ENCODE measurements at places on chromosomes 2 and 18.

DNA sequence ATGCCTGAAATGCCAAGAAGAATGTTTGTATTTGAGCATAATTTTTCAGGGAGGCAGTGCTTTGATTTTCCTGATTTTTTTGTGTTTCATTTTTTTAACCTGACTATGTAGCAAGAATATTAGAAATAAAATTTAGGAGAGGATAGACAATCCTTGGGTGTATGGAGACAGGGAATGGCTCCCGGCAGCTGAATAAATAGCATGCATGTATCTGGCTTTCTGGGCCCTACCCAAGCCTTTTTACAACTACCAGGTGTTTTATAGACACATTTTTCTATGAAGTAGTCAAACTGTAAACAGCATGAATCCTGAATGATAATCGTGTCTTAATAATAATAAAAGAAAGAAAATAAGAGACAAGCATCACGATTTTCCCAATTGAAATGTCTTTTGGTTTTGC is 52.4 kb downstream of the WIPF1 start:
- DNase-seq: no peak

DNA sequence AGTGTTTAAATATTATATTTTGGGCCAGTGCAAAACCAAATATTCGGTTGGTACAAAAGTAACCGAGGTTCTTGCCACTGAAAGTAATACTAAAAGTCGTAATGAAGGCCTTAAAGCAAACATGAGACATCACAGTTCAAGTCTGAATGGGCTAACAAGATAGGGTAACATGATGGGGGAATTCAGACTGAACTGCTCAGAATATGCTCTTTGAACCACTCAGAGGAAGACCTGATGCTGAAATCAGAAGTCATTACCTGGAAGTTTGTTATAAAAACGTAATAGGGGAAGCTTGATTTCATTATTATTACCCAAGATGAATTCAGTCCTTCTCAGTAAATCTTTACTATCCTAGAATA is 26.6 kb downstream of the CDKL4 start:
- DNase-seq: no peak

- DNase-seq: no peak
These were observed at the start of gene PXDN for GRCh38 chr2:1744446-1745170. PXDN (minus strand) TSS chr2:1744515; CDS start chr2:1744455, 60 bp downstream.

DNA sequence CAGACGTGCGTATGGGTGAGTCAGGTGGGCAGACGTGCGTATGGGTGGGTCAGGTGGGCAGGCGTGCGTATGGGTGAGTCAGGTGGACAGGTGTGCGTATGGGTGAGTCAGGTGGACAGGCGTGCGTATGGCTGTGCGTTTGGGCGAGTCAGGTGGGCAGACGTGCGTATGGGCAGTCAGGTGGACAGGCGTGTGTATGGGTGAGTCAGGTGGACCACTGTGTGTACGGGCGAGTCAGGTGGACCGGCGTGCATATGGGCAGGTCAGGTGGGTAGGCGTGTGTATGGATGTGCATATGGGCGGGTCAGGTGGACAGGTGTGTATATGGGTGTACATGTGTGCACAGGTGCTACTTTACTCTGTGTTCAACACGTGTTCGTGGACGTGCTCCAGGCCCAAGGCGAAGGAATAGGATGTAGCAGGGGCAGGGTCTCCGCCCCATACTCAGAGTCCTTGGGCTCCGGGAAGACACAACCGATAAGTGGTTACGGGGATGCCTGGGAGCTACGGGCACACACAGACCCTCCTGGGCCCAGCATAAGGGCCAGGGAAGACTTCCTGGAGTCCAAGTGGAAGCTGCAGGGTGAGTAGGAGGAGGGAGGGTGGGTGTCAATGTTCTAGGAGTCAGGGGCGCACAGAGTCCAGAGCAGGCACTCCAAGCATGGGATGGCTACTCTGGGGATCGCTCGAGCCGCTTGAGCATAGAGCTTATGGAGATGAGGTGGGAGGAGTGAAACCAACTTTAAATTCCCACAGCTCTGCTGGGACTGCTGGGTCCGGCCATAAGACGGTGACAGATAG is 27.1 kb upstream of the KLF11 start:
- no peak for DNase-seq

GRCh38 chr2:226638576-226638975 is 161.0 kb downstream of the IRS1 start:
- no peak for DNase-seq

DNA sequence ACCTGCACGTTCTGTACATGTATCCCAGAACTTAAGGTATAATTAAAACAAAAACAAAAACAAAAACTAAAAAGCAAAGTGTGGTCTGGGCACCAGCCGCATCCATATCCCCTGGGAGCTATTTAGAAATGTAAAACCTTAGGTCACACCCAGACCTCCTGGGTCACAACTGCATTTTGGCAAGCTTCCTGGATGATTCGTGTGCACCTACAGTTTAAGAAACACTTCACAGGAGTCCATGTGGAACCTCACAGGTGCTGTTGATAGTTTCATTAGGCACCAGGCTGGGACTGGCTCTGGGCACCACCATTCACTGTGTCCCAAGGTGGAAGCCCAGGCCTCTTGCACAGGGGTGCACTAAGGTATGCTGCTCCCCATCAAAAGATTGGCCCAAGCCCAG is 103.6 kb upstream of the BOD1L2 start:
- DNase-seq: no peak

DNA sequence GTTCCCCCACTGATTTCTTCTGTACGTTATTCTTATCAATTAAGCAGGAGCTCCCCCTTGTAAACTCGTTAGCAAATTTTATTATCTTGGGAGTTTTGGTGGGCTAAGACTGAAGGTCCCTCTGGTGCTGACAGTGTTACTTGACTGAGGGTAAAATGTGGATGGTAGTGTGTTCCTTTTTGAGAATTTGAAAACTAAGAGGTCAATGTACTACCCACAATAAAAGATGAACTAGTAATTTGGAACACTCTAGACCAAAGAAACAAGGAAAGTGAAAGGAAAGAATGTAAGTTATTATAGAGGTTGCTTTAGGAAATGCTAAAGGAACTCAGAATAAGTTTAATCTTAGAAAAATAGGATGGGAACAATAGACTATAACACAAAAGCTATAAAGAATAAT is 35.1 kb downstream of the YWHAQ start:
- no peak for DNase-seq

GRCh38 chr2:26316041-26316440 is 29.9 kb upstream of the SELENOI start:
- no peak for DNase-seq

DNA sequence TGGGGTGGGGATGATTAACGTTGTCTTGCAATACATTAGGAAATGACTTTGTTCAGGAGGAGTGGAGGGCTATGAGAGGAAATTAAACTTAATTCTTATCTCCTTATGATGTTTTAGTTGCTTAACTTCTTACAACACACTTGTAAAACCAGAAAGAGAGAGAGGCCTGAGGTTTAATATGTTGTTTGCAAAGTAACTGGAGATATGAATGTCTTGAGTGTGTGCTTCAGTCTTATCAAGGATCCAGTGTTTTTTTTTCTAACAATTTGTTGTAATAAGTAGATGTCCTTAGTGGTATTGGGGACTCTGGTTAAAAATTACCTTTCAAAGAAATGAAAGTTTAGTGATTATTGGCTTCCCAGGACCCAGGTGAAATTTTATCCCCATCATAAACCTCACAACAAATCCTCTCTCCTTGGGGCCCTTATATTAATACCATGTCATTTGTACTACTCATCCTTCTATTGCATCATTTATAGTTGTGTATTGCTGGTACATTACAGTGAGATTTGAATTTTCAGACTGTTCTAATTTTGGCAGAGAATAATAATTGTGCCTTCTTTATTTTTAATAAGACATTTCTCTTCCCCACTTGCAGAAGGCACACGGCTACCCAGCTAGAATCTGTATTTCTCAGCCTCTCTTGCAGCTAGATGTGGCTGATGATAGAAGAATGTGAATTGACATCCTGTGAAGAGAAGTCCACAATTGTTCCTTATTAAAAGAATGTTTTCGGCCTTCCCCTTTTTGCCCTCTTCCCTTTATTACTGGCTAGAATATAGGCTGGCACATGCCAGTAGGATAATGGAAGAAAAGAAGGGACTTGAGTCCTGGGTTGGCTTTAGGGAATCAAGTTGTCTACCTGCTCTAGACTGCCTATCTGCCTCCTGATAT is 91.9 kb upstream of the CXCR4 start:
- DNase-seq: no peak
